Iris pigment epithelial cell (primary cell): ENCODE measurements at places on chromosomes 5 and 9.

DNA sequence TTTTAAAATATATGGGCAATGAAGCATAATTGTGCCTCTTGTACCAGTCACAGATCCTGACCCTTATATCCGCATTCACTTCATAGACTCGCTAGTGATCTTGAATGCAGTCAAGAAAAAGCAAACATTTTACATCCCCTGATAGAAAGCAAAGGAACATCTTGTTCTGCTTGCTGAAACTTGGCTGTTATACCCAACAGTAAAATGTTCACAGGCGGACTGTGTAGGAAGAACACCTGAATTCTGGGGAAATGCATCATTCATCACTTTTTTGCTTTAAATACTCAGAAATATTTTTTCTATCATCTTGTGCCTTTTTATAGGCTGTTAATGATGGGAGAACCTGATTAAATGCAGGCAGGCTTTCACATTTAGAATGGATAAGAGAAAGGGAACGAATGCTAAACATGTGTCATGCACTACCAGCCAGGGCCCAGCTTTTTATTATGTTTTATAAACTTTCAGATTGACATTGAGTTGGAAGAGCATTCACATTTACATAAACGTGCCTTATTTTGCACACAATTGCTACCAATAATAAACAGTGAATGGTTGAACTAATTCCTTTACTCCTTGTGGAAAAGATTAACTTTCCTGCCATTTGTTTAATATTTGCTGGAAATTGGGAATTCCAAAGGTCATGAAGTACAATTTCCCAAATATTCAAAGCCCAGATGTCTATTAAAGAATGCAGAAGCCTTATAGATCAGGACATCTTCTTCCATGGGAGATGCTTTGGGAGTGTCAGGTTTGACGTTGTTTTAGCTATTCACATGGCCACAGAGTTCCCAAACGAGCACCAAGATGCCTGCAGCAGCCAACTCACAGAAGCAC is 756.2 kb downstream of the TLE1 start:
- DNase-seq: no peak

DNA sequence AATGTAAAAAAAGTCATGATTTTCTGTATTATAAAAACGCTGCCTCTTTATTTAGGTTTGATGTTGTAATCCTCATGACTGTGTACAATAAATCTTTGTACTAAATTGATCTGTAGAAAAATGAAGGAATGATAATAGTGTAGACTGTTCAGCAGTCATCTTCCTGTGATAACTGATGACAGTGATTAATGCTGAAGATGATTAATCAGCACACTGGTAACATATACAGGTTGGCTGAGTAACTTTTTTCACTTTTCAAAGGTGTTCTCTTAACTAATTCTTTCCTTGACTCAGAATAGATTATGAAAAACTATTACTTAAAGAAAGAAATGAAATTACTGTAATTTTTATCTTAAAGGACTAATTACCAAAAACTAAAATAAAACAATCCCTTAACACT is 122.5 kb downstream of the RFX3 start:
- DNase-seq: no peak

DNA sequence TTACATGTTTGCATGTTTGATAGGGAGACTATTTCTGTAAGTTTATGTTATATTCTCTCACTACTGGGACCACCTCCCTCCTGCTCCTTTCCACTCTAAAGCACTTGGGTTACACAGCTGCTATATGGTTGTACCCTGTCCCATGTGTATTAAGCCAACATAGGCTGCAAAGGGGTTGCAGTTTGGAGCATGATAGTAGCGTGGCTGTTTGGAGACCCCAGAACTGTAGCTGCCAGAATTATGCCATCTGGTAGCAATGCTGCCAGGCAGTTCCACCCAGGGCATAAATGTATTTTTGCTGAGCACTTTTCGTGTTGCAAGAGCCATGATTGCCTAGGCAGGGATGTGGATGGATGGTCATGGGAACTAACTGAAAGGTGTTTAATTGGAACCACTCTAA is 81.8 kb downstream of the CNTLN start:
- DNase-seq: no peak

DNA sequence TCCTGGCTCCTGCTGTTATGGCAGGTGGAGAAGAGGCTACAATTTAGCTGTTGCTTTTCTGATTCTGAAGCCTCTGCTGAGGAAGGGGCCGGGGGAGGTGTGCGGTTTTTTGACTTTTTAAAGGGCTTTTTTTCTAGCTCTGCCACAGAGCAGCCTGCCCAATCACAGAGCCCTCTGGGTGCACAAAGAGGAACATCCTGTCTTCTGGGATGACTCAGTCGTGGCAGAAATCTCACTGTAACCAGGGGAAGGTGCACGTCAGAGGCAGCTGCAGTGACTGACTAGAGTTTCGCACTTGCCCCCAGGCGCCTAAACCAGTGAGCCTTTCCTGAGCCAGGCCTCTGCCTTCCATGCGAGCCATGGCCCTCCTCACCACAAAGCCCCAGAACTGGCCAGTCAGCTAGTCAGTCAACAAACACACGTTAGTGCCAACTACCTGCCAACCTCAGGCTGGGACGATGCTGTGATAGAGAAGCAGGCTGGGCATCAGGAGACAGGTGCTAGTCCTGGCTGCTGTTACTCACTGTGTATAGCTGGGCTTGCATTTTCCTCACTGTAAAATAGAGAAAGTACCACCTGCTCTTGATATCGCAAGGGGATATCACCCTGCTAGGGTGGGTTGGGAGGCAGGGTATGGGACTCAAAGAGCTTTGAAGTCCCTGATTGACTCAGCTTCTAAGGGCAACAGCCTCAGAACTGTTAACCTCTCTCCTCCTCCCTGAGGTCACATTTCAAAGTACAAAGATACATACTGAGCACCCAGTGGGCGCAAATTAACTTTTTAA is 2.2 kb downstream of the AKNA start:
- peak; percentile 92 for DNase-seq

DNA sequence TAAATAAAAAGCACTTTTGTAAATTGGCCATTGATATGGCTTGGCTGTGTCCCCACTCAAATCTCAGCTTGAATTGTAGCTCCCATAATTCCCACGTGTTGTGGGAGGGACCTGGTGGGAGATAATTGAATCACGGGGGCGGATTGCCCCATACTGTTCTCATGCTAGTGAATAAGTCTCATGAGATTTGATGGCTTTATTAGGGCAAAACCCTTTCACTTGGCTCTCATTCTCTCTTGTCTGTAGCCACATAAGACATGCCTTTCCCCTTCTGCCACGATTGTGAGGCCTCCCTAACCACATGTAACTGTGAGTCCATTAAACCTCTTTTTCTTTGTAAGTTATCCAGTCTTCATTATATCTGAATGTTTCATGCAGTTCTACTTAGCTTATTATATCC is 153.2 kb downstream of the TARS1 start:
- DNase-seq: no peak

DNA sequence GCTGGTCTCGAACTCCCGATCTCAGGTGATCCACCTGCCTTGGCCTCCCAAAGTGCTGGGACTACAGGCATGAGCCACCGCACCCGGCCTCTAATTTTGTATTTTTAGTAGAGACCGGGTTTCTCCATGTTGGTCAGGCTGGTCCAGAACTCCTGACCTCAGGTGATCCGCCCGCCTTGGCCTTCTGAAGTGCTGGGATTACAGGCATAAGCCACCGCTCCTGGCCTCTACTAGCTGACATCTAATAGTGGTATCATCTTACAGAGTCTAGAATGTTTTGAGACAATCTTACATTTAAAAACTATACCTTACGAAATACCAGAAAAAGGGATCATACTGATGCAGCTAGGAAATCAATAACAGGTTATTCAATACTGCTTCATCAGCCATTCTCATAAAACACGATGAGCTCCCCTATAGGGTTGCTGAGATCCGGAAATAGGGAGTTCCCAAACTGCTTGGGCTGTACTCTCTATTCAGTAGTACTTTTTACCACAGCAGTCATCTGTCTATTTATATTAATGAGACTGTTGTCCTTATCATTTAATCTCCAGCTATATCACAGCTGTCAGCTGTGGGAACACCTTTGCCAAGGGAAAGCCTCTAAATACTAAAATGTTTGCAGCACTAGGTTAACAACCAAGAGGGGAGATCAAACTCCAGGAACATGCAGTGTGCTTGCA is 8.1 kb upstream of the UBE2D2 start:
- DNase-seq: no peak

DNA sequence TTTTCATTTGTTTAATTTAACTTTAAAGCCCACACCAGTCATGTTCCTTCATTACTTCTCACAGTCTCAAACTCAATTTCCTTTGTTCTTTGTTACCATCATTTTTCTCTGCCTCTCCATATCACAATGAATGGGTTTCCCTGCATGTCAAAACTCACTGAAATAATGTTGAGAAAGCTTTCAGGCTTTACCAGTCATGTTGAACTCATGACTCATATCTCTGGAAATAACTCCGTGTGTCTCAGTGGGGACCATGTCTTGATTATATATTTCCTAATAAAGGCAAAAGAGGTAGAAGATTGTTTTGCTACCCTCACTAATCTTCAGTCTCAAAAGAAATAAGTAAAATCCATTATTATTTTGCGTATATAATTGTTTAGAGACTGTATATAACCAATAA is 231.2 kb downstream of the CHSY3 start:
- peak; percentile 73 for DNase-seq
